T follicular helper cell (primary cell): ENCODE measurements at places on chromosomes 3 and 15.
A peak's percentile ranks its signal among the peaks of the same experiment; 100 is the strongest.

DNA sequence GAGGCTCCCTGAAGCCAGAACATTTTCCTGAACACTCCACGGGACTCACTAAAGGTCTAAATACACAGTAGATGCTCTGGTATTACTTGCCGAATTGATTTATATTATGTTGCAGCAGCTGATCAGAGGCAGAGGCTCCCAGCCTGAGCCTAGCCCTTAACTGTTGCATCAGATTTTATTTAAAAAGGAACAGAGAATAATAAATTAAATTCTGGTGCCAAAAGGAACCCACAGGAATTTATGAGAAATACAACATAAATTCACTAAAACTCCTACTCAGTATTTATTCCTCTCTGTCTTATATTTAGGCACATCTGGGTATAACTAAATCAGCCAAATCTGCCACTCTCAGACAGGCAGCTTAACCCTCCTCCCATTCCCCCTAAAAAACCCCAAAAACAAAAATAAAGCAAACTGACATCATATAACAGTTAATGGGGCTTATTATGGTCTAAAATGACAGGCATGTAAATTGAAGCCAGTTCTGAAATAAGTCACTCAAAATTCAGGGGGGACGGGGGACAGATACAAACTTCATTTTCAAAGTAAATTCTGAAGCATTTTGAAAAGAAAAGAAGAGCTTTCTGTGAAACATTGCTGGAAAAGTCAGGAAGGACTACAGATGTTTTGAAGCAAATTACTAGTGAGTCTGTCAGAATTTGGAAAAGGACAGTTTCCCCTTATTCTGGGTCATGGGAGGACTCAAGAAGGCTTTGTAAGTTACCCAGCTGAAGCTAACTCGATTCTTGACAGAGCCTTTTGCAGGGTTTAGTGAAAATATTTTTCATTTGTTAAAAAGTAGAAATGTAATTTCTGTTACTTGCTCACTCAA is 53.8 kb upstream of the CORO2B start:
- DNase-seq = no peak

- no peak for DNase-seq
Observed at GRCh38 chr15:65873256-65873655, 4.0 kb downstream of the RAB11A start.

DNA sequence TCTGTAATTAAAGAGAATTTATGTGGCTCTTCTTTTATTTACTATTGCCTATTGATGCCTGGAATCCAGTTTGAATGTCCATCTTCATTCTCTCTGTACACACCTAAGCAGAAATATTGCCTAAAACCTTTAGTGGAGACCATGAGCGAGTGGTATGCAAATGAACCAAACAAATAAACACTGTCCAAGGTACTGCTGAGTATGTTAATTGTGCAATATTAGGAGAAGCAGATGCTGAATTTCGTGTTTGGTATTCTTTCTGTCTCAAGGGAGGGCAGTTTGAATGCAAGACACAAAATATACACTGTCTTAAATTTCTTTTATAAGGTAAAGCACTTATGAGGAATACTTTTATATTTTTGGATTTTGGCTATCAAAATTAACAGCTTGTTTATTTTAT is 440.9 kb downstream of the RBMS3 start:
- DNase-seq = no peak

- DNase-seq = no peak
Observed at GRCh38 chr15:100098705-100099104, 243.1 kb downstream of the ADAMTS17 start.

DNA sequence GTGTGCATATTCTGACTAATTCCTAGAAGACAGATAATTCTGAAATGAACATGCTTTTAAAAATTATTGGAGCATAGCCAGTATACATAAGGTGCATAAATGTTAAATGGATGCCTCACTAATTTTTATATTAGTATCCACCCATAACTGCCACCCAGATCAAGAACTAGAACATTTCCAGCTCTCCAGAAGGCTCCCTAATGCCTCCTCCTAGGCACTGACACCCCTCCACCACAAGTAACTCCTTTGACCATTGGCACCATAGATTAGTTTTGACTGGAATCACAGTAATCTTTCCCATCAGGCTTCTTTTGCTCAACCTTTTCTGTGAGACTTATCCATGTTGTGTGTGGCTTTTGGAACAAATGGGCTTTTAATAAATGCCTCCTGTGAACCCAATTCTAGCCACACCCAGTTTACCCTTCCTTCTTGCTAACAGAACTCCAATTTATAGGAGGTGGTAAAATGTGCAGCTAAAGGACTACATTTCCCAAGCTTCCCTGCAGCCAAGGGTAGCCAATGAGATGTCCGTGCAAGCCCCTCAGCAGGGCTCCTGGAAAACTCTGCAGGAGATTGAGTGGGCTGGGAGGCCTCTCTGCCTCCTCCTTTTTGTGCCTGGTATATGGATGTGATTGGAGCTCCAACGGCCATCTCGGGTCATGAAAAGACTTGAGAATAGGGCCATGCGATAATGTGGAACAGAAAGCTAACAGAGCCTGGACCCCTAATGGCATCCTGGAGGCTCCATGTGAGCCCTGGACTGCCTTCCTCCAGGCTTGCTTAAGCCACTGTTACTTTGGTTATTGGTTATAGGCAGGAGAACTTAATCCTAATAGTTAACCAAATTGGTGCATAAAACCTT is 322.6 kb upstream of the TLE3 start:
- DNase-seq = no peak

GRCh38 chr3:50272911-50273688 is 4.2 kb downstream of the SEMA3B start:
- peak; percentile 70 for DNase-seq

DNA sequence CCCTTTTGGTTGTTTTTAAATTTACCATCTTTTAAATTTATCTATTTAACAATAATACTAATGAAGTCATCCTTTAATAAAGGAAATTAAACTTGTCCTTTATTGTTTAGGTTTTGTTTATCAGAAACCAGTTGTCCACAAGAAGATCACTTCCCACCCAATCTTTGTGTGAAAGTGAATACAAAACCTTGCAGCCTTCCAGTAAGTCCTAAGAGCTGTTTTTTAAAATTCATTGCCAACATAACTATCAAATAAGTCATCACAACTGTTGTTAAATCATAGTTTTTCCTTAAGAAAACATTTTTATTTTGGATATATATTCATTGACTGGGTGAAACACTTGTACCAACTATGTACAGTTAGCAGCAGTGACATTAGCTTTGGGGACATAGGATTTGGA is 59.4 kb downstream of the CALML4 start:
- no peak for DNase-seq

DNA sequence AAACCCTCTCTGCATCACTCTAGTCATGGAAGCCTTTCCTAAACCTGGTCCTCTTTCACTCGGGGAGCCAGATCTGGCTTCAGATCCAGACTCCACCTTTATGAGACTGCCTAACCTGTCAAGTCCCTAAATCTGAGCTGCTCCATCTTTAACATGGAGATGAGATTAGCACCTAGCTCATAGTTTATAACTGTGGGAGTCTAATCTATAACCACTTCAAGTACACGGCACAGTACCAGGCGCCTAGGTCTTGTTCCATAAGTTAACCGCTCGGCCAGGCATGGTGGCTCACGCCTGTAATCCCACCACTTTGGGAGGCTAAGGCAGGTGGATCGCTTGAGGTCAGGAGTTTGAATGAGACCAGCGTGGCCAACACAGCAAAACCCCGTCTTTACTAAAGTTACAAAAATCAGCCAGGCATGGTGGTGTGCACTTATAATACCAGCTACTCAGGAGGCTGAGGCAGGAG is 30.3 kb downstream of the TPM1 start:
- DNase-seq = no peak

- DNase-seq = peak; percentile 59
Observed at GRCh38 chr3:113531826-113532697, at the start of gene SIDT1. TSS of gene SIDT1 (plus strand) at chr3:113532555. CDS start at chr3:113533022, 467 bp downstream.

DNA sequence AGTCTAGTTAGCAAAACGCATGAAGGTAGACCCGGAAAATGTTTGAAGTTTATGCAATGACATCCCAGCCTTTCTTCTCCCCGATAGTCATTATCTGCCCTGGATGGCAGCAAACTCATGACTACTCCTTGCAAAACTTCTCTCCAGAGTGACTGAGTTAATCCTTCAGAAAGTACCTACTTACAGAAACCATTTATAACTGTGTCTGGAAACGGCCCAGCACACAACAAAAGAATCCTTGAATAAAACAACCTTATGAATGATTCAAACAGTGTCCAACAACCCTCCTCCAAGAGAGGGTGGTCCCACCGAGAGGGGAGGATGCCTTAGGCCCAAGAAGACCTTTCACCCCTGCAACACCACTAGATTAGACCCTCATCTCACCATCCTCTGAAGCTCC is 14.2 kb downstream of the ST8SIA2 start:
- DNase-seq = no peak

GRCh38 chr15:38758043-38758442 is 193.4 kb upstream of the RASGRP1 start:
- DNase-seq = no peak

- DNase-seq = no peak
Observed at GRCh38 chr15:65985387-65985786, 116.1 kb downstream of the RAB11A start.

DNA sequence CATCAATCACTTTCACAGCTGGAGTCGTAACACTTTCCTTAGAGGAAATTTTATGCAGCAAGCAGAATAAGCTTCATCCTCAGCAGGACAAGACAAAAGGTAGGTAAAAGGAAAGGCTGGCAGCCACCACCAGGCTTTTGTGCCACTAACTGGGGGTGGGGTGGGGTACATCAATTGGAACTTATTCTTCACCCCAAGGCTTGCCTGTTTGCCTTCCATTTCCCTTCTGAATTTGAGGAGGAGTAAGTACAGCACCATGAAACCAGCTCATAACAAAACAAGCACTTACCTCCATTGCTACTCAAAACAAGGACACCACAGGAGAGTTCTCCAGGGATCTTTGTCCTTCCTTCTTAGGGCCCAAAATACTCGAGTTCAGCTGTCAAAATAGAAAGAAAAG is 296.8 kb downstream of the ARRDC4 start:
- DNase-seq = no peak

GRCh38 chr3:30707825-30708224 is 101.4 kb downstream of the TGFBR2 start:
- DNase-seq = no peak

GRCh38 chr15:65832549-65833364 is 36.5 kb upstream of the RAB11A start:
- peak; percentile 27 for DNase-seq

GRCh38 chr3:168061332-168061996 is 34.3 kb downstream of the GOLIM4 start:
- DNase-seq = no peak

DNA sequence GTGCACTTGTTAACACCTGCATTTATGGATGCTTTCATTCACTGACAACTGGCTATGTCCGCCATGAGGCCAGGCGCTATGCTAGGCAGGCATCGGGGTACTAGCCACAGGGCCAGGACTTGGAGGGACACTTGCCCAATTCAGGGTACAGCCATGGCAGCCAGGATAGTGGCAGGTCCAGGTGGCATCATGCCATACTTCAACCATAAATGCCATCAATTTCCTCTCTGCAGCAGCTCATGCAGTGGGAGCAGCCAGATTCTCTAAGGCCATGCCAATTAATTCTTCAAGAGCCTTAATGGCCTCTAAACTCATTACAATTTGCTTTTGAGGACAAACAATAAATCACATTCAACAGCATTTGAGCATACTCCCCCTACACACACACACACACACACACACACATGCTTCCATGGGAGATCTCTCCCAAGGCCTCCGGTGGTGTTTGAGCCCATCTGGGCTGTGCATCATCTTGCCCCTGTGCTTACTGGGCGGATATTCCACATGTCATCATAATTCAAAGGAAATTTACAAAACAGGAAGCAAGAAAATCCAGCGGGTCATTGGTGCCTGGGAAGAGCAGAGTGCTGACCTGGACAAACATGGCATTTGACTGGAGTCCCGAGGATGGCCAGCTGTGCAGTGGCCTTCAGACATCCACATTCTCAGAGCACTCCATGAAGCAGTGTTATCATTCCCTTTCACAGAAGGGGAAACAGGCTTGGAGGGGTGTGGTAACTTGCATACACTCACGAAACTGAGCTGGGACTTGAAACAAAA is 109.1 kb downstream of the IQSEC1 start:
- no peak for DNase-seq

- no peak for DNase-seq
Observed at GRCh38 chr15:73335026-73335425, 33.7 kb downstream of the HCN4 start.

GRCh38 chr3:56469141-56469540 is 874 bp upstream of the ERC2 start:
- DNase-seq = no peak

DNA sequence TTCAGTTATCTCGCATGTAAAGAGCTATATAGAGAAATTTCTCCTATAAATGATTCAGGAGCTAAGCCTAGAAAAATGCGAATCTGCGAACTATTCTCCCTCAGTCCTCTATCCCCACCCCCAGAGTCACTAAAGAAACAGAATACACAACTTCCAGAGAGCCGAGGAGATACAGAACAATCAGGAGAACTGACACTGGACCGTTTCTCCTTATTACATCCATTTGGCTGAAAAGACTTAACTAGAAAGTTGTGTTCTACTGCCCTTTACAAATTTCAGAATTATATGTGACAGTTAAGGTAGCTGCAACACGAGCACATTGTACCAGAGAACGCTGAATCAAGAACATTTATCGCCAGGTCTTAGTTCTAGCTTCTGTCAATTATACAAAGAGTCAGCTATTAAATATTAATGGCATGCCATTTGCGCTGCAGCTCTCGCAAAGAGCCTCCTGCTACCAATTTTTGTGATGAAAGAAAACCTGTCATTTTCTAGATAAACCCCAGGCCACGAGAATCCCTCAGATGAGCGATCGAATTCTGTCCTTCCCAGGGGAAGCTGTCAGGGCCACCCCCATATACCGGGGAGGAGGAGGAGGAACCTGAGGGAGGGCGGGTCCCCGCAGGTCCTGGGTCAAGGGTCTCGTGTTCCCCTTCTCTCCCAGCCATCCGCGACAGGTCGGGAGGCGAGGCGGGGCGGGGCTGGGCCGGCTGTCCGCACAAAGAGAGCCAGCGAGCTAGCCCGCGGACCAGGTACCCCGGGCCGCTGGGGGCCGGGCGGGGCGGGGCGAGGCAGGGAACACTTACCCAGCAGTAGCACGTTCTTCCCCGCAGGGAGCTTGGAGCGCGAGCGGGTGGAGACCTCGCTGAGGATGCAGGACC is 878 bp downstream of the DYNC1LI1 start:
- DNase-seq = peak; percentile 12
